ENCODE measurements at places on chromosomes 7 and 10.

DNA sequence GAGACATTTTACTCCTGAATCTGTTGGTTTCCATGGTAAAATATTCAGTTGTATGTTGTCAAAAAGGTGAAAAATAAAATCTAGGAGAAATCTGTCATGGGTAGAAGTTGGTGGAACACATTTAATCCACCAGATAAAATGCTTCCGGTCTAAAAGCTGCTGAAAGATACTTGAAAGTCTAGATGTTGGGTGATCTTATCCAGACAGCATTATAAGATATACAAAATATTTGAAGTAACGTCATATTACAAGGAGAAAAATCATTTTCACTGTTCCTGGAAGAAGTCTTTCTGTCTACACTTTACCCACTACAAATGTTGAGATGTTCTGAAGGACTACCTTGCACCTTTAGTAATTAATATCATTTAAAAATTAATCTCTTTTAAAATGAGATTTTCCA lies 40.9 kb downstream of the CALD1 start:
- no peak for ATAC-seq

- ATAC-seq, result no peak
Measured at GRCh38 chr7:37577901-37578300, 105.7 kb upstream of the GPR141 start.

- no peak for ATAC-seq
Measured at GRCh38 chr10:3786295-3787015, 1.4 kb upstream of the KLF6 start.

- ATAC-seq, result no peak
Measured at GRCh38 chr7:15446722-15447121, 115.1 kb downstream of the AGMO start.

Data from esophagus mucosa (tissue), 1 donor.